ENCODE measurements at places on chromosomes 12 and 14.

DNA sequence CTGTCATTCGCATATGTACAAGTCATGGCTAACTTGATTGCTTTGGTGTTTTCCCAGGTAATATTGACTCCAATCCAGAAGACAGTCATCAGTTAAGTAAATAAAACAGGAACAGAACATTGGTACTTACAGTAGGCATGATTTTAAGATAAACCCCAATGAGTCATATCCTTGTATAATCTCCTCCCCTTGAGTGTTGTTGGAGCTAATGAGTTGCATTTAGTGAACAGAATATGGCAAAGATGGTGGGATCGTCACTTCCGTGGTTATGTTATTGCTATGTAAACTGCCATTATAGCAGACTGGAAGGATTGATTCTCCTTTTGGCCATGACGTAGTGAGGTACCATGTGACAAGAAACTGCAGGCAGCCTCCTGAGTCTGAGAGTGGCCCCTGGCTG, 102.2 kb downstream of the TMX1 start:
- DNase-seq, result no peak

DNA sequence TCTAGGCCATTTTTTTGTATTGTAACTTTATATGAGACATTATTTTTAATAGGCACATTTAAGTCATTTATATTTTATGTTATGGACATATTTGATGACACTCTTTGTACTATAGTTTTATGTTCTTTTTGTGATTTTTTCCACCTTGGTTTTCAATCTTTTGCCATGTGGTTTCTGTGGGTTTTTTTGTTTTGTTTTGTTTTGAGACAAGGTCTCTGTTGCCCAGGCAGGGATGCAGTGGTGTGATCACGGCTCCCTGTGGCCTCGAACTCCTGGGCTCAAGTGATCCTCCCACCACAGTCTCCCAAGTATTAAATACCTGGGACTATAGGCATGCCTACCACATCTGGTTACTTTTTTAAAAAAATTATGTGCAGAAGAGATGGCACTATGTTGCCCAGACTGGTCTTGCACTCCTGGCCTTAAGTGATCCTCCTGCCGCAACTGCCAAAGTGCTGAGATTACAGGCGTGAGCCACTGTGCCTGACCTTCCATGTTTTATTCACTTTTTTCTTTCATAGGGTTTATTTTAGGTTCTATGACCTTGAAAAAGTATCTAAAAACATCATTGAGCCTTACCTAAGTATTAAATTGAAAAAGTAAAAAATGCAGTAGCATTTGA, 16.3 kb downstream of the MSRB3 start:
- no peak for DNase-seq

DNA sequence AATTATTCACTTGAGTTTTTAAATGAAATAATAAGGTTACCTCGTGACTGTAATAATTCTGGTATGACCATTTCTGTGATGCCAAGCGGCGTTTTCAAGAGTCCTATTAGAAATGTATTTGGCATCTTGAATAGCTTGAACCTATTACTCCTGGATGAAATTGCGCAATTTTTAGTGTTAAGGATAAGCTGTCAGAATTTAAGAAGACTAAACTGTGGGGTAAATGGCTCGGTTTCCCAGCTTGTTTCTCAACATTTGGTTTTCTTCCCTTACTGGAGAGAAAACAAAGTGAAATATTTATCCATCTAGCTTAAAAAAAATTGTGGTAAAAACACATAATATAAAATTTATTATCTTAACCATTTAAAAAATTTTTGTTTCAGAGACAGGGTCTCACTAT, 26.8 kb downstream of the PCNX1 start:
- DNase-seq, result no peak

DNA sequence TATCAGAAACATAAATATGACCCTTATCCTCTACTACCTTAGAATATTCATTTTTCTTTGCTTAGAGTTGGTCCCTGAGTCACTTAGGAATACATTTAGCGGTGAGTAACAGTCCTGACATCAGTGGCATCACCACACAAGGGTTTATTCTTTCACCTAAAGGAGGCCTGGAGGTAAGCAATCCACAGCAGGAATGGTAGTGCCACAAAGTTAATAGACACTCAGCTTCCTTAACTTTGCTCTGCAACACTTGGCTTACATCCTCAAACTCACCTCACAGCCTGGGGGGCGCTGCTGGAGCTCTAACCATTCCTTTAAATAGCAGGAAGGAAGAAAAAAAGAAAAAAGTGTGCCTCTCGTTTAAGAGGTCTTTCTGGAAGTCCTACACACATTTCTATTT, 29.1 kb downstream of the BBOF1 start:
- DNase-seq, result peak; percentile 75

- DNase-seq, result peak; percentile 78
Measured at GRCh38 chr14:77498120-77498979, at the start of gene ISM2. ISM2 (minus strand) TSS chr14:77498816; CDS start chr14:77498793, 23 bp downstream.

GRCh38 chr14:89616852-89617341, 199.9 kb upstream of the FOXN3 start:
- no peak for DNase-seq

- peak; percentile 69 for DNase-seq
Measured at GRCh38 chr14:43789458-43789857, 717.6 kb downstream of the FSCB start.

- no peak for DNase-seq
Measured at GRCh38 chr14:93010522-93011140, 87.7 kb downstream of the CHGA start.
